ENCODE measurements at places on chromosomes 11 and 22.

- no peak for DNase-seq
These were observed 409.2 kb upstream of the LRRC4C start for GRCh38 chr11:41868606-41869005.

DNA sequence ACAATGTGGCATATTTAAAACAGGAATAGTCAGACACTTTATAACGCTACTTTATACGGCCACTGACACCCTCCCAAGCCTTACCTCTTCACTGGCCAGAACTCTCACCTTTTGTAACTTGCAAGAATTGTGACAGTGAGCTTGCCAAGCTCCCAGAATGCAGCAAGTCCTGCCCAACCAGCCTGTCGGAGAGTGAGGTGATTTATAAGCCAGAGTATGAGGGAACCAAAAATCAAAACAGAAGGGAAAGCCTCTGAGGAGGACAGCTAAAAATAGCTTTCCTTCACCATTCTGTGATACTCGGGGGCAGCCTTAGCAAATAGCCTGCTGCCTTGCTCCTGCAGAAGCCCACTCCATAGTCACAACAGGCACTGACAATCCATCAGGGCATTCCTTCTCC, 229.7 kb downstream of the FAM76B start:
- DNase-seq, result no peak

- no peak for DNase-seq
These were observed 397.1 kb downstream of the MN1 start for GRCh38 chr22:27404441-27404840.

DNA sequence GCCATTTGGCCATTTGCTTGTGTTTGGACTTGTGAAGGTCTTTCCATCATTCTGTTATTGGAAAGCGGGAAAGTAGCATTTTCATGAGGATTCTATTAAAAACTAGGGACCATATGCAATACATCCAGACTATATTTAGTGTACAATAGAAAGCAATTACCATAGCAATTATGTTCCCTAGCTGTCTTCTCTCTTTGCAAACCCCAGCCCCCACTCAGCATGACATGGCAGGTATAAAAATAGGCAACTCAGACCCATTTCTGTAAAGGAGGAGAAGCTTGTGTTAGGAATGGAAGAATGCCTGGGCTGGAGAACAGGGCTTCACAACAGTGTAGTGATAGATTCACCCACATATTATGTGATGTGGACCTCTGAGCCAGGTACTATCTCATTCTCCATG, 12.4 kb downstream of the OR51B6 start:
- DNase-seq, result no peak

GRCh38 chr11:124812876-124813275, 12.7 kb upstream of the MSANTD2 start:
- DNase-seq, result no peak

DNA sequence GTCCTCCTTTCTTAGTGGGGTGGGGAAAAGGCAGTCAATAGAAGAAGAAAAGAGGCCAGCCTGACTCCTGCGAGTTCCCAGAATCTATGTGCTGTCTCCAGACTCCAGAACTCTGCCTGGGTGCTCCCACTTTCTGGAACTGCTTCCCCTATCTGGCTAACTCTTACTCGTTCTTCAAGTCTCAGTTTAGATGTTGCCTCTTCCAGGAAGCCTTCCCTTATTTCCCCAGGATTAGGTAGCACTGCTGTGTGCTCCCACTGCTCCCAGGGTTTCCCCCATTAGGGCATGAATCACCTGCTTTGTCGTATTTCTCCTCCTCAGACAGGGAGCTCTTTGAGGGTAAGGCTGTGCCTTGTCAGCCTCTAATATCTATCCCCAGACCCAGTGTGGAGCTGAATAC, 17.5 kb upstream of the SYT7 start:
- DNase-seq, result no peak

GRCh38 chr22:30628491-30628890, 7.1 kb upstream of the SLC35E4 start:
- no peak for DNase-seq

DNA sequence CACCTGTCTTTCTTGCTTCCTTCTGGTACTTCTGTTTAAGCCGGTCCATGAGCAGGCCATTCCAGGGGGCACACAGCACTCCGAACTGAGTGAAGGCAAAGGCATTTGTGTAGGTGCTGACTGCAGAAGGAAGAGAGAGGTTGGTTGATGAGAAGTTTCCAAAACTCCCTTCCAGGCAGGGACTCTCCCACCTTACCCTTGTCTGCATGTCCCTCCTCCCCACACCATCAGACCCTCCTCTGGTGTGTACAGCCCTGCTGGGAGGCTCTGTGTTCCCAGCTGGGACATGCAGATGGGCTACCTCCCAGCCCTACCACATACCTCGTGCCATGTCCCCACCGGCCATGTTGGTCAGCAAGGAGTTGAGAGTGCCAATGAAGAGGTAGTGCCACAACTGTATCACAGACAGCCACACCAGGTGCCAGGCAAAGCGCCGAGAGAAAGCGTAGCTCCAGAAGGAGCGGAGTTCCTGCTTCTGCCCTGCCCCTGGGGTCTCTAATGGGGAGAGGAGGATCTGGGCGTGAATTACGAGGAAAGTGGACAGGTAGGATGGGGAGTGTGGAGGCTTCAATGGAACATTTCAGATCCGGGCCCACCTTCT, 12.2 kb downstream of the SLC43A3 start:
- DNase-seq, result no peak

GRCh38 chr11:119172513-119172912, 4.0 kb downstream of the NLRX1 start:
- DNase-seq, result no peak

DNA sequence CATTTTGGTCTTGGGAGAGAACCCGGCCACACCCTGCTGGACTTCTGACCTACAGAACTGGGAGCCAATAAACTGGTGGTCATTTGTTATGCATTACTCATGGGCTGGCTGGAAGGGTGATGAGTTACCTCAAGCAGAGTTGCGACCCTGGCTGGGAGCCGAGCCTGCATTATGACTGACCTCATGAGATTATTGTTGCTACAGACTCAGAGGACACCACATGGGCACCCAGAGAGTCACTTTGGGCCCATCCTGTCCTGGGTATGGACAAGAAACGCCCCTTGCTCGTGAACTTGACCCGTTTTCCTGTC, 531.7 kb downstream of the TBC1D22A start:
- no peak for DNase-seq

GRCh38 chr11:10902301-10903063, 44.6 kb upstream of the ZBED5 start:
- DNase-seq, result no peak

- no peak for DNase-seq
These were observed 118.3 kb upstream of the LMO1 start for GRCh38 chr11:8381871-8382396.

DNA sequence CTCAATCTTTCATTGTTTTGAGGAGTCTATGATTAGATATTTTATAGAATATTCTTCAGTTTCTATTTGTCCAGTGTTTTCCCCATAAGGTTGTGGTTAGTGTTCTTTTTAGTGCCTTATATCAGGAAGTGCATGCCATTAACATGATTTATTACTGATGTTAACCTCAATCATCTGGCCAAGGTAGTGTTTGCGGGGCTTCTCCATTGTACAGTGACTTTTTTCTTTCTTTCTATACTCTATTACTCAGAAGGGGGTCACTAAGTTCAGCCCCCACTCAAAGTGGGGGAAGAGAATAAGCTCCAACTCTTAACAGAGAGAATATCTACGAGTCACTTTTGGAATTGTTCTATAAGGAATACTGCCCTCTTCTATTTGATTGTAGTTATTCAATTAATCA, 415.8 kb downstream of the DYNC2H1 start:
- DNase-seq, result no peak

GRCh38 chr11:129530154-129530895, 154.7 kb downstream of the BARX2 start:
- no peak for DNase-seq

DNA sequence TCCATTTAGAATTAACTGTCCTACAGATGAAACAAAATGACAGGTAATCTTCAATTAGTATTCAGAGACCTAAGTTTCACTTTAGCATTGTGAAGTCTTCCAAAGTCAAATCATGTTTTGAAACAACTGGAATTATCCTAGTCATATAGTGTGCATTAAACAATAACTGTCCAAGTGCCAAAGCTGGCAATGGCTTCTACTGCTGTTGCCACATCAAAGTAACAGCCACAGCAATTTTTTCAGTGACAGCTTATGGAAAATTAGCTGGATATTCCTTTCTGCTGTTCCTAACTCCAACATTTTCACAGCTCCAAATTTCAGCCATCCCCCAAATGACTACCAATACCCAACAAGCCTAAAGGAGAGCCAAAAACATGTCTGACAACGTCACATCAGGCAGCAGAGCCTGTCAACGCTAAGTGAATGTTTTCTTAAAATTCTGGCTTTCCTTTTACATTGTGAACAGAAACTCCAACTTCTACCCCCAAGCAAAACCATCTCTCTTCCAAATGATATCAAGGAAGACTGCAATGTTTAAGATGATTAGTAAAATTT, 45.3 kb upstream of the CCDC34 start:
- DNase-seq, result no peak

GRCh38 chr11:90818196-90818745, 595.4 kb upstream of the CHORDC1 start:
- no peak for DNase-seq

DNA sequence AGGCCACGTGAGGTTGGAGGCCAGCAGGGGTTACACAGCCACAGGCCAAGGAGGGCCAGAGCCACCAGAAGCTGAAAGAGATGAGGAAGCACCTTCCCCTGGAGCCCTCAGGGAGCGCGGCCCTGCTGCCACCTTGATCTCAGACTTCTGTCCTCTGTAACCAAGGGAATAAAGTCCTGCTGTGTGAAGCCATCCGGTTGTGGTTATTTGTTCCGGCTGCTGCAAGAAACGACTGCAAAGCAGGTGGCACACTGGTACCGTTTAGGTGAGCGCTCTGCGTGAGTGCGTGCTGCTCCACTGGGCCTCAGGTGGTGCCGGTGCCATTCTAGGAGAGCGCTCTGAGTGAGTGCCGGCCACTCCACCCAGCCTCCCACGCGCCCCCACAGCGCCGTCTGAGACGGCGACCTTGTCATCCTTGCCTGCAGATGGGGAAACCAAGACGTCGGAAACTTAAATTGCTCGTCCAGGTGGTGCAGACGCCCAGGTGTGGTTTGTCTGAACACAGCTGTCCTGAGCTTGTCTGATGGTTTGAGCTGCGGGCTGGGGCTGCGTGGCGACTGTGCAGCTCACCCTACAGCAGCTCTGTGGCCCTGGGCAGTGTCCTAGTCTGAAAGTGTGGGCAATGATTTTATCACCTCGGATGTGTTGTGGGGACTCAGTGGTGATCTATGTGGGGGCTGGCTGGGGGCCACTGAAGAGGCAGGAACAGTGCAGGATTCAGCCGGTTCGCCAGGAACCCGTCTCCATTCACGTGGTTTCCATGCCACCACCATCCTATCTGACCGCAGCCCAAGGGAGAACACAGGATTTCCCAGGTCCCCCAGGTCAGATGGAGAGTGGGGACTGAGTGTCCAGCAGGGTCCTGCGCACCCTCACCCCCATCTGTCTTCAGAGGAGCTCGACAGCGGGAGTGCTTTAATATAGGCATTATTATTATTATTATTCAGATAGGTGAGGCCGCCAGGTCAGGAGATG, 4.6 kb upstream of the MRGPRG start:
- no peak for DNase-seq

DNA sequence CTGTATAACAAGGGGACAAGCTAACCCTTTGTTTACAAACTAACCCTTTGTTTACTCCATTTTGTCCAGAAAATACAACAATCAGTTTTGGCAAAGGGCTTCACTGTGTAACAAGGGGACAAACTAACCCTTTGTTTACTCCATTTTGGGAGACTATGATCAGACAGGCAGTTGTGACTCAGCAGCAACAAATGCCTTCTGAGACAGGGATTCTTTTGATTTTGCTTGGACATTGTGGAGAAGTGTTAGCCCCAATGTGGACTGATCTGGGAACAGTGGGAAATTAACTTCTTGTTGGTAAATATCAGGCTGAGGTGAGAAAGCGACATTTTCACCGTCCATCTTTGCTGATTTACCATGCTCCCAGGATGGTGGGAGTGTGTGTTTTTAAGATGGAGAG, 983 bp downstream of the EHF start:
- no peak for DNase-seq

DNA sequence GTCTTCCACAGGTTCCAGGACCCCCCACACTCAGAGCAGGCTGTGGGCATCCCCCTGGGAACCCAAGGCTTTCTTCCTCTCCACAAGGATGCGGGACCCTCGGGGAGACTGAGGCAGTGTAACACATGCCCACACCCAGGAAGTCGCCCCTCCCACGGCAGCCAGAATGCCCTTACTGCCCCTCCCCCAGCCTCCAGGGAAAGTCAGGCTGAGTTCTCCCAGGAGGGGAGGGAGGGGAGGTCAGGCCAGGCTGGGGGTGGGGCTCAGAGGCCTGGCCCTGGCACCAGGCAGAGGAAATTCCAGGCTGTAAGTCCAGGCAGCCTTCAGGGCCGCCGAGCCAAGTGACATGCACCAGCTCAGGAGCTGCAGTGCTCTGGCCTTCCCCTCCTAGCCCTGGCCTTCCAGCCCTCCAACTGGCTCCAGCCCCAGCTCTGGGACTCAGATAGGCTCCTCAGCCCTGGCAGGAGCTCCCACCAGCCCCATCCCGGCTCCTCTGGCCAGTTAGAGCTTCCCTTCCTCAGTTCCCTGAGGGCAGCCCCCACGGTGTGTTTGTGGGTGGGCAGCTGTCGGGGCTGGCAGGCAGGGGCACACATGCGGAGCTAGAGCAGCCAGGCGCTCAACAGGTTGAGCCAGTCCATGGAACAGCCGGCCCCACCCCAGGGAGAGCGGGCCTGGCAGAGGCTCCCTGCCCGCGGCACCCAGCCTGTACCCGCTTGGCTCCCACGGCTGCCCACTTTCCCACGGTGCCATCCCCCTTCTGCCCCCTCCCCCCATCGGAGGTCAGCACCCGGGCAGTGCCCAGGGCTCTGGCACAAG, 3.6 kb downstream of the BCL9L start:
- DNase-seq, result no peak

GRCh38 chr11:19436932-19437331, 196.2 kb upstream of the E2F8 start:
- no peak for DNase-seq

Data from NCI-H2081 (cell line).